SHP77 (cell line): ENCODE measurements at places on chromosomes 12 and 14.
A peak's percentile ranks its signal among the peaks of the same experiment; 100 is the strongest.

GRCh38 chr14:77025744-77026165 is 2.8 kb downstream of the IRF2BPL start:
- DNase-seq = no peak

DNA sequence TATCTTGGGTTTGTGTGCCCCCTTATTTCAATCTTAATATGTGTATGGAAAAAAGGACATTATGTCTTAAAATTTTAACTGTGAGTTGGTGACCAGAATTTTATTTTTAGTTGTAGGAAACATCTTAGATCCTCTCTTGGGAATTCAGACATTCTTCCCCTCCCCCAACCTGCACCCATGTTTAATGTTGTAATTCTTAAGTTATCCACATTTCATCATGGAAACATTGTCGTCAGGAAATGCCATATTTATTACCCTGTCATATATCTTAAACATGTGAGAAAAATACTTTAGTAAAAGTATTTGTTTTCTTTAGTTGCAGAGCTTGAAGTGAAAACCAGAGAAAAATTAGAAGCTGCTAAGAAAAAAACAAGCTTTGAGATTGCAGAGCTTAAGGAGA is 30.3 kb downstream of the YEATS4 start:
- DNase-seq = no peak

DNA sequence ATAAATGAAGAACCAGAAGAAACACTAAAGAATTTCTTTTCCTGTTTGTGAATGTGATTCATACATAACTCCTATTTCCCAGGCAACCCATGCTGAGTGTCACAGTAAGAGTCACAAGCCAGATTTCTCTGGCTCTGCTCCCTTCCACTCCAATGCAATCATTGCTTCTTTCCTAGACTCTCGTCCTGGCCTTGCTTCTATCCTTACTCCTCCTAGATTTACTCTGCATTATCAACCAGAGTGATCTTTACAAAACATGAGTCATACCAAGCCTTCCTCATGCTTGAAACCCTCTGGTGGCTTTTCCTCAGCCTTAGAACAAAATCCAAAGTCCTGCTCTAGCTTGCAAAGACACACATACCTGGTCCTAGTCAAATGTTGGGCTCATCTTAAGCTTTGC is 13.3 kb downstream of the IL22 start:
- no peak for DNase-seq

- DNase-seq = no peak
These were observed 475.4 kb downstream of the NPAS3 start for GRCh38 chr14:33414041-33414440.

- no peak for DNase-seq
These were observed at the start of gene OR6C70 for GRCh38 chr12:55470088-55470829. TSS of gene OR6C70 (minus strand) at chr12:55470138. CDS start at chr12:55470138, 0 bp downstream.

DNA sequence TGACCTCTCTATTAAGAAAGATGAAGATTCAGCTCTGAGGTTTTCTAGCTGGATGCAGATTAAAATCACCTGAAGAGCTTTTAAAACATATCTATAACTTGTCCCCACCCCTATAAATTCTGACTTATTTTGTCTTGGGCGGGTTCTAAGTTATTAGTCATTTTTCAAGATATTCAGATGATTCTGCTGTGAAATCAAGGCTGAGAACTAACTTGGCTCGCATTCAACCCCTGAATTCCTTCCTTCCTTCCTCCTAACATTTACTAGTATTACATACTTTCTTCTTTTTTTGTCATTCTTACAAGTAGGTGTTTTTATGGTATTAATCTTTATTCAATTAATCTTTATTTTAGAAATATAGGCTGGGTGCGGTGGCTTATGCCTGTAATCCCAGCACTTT is 55.4 kb downstream of the SSPN start:
- no peak for DNase-seq

DNA sequence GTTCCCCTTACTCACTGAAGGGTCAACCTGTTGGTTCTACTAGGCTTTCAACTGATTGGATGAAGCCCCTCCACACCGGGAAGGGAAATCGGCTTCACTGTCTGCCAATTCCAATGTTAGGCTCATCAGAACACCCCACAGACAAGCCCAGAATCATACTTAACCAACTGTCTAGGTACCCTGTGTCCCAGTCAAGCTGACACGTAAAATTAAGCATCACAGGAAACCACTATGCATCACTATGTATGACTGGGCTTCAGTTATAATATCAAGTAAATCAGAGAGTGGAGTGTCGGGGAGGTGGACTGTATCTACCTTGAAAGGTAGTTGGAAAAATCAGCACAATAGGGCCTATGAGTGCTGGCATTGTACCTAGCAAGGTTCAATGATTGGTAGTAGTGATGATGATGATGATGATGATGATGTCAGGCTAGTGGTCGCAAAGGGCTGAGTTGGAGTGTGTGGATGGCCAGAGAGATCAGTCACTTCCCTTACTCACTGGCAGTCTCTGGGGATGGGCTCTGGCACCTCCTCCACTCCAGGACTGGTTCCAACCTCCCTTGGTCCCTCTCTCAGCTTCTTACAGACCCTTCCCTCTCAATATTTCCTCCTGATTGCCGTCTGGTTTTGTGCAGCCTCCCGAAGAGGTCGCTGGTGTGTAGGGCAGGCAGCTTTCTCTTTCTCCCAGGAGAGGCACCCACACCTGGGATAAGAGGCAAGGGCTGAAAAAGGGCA is 3.3 kb upstream of the ATG101 start:
- DNase-seq = peak; percentile 65

DNA sequence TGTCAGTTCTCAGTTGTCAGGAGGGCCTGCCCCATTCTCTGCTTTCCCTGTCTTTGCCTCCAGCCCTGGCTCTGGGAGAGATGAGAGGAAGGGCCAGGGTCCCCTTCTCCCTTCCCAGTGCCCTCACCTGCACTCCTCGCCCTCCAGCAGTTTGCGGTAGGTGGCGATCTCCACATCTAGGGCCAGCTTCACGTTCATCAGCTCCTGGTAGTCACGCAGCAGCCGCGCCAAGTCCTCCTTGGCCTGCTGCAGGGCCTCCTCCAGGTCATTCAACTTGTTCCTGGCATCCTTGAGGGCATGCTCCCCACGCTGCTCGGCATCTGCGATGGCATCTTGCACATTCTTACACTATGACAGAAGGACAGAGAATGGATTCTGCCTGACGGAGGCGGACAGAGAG is 5.4 kb downstream of the KRT2 start:
- DNase-seq = no peak
